ENCODE measurements at places on chromosomes 6 and 20. TPM values are rescaled to one million over a fixed set of nuclear protein-coding genes. Genes with fewer than 3 reads are reported as not detected.

The TLDC2 gene
- not detected for total RNA-seq

GRCh38 chr6:164378330-164378729, 931.1 kb downstream of the C6orf118 start:
- H3K27ac ChIP-seq, result no peak overlapping the region
- no peaks in the 10 kb centered on the region for H3K36me3 ChIP-seq
- no peaks in the 10 kb centered on the region for H3K4me1 ChIP-seq
- no peaks in the 10 kb centered on the region for H3K27me3 ChIP-seq
- H3K4me3 ChIP-seq, result no peak overlapping the region

DNA sequence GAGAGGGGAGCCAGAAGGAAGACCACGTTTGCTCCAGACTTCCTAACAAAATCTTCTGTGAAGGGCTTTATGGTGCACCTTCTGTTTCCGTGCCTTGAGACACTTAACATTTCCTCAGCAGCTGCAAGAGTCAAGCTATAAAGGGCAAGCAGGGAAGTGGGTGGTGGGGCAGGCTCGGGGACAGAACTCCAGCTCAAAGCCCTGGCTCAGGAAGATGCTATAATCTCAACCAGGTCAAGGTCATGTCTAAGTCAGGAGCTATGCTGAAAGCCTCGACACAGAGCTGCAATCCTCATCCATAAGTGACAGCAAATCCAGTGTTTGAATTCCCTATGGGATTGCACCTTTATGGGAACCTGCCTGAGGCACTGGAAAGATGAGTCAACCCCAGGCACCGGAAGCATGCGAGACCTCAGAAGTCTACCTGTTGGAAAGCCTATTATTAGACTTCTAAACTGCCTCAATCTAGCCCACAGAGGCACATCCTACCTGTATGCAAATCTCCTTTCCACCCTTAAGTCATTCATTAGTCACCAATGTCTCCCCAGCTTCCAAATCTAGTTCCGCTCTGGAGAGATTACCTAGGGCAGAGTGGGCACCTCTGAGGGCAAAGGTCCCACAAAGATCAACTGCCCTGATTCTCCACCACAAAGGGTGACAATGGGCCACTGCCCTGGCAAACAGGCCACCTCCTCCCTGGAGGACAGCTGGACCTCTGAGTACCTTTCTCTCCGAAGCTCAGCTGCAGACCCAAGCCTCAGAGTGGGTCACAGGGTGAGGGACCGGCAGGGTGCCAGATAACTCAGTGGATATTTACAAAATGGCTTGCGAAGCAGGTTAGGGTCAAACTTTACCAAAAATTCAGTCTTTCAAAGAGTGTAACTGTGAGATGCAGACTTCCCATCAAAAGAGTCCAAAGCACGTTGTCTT, 287.0 kb downstream of the CDC5L start:
- no peak for DNase-seq
- H3K4me3 ChIP-seq, result no peak overlapping the region
- no peaks in the 10 kb centered on the region for H3K4me1 ChIP-seq
- H3K27ac ChIP-seq, result no peak overlapping the region
- no peaks in the 10 kb centered on the region for H3K36me3 ChIP-seq
- peaks cover 4% of the 10 kb centered on the region for H3K27me3 ChIP-seq

The OR2J3 gene
- total RNA-seq, result not detected

DNA sequence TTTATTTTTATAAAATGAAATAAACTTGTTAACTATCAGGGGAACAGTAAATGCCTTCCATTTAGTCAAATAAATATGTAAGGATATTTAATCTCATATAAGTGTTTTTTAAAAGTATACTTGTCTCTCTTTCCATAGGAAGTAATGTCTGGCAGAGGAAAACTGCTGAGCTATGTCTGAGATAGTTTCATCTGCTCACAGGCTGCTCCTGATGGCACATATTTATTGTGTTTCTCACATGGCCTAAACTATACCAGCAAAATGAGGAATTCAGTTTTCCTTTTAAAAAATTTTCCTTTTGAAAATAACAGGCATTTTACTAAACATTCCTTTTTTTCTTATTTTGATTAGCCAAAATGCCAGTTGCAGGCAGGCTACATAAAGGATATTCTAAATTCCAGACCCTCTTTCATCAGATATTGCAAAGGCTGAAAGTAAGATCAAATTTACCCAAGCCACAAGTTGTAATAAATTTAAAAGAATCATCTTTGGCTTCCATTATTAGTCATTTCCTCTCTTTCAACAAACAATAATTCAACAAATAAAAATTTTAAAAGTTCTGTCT, 60.1 kb upstream of the RNF146 start:
- H3K27ac ChIP-seq, result no peak overlapping the region
- no peaks in the 10 kb centered on the region for H3K4me1 ChIP-seq

GRCh38 chr6:122297010-122297409, 102.4 kb upstream of the HSF2 start:
- no peak overlapping the region for H3K27ac ChIP-seq
- no peak overlapping the region for H3K4me3 ChIP-seq
- no peak for DNase-seq
- no peaks in the 10 kb centered on the region for H3K36me3 ChIP-seq
- no peaks in the 10 kb centered on the region for H3K4me1 ChIP-seq

- peaks cover 32% of the 10 kb centered on the region for H3K4me1 ChIP-seq
- H3K27me3 ChIP-seq, result peaks cover 3% of the 10 kb centered on the region
- peak overlapping the region; percentile 87 for H3K4me3 ChIP-seq
- peak overlapping the region; percentile 84 for H3K27ac ChIP-seq
Observed at GRCh38 chr20:57711311-57711712, 1.5 kb upstream of the PMEPA1 start.

GRCh38 chr6:22972771-22973170, 403.4 kb downstream of the HDGFL1 start:
- H3K4me1 ChIP-seq, result no peaks in the 10 kb centered on the region
- H3K27ac ChIP-seq, result no peak overlapping the region
- H3K27me3 ChIP-seq, result no peaks in the 10 kb centered on the region
- no peaks in the 10 kb centered on the region for H3K36me3 ChIP-seq
- DNase-seq, result no peak

The VSTM2L gene
- total RNA-seq, result not detected

DNA sequence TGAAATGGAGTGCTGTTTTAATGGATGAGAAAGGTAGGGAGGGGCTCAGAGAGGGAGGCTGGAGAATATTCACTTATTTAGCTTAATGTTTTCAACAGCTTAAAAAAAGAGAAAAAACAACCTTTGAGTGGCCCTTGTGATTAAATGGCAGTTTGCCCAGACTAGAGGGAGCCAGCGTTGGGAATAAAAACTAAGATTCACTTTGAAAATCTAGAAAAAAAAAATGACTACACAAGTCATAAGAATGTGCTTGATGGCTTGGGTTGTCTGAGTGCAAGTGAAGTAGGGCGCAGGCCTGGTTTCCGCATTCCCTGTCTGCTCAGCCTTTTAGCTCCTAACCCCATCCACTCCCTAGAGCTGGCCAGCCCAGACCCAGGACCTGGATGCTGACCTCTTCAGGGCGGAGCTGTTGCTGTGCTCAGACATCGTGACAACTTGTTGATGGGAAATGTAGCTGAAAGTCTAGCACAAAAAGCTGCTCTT, 28.9 kb downstream of the UTRN start:
- no peaks in the 10 kb centered on the region for H3K27me3 ChIP-seq
- no peak overlapping the region for H3K4me3 ChIP-seq

- no peak for DNase-seq
- peaks cover 23% of the 10 kb centered on the region for H3K36me3 ChIP-seq
- no peak overlapping the region for H3K27ac ChIP-seq
- H3K27me3 ChIP-seq, result no peaks in the 10 kb centered on the region
- H3K4me3 ChIP-seq, result no peak overlapping the region
Observed at GRCh38 chr20:35887393-35888064, 66.8 kb downstream of the SCAND1 start.

The AGPAT4 gene
- total RNA-seq, result 4.8 TPM

DNA sequence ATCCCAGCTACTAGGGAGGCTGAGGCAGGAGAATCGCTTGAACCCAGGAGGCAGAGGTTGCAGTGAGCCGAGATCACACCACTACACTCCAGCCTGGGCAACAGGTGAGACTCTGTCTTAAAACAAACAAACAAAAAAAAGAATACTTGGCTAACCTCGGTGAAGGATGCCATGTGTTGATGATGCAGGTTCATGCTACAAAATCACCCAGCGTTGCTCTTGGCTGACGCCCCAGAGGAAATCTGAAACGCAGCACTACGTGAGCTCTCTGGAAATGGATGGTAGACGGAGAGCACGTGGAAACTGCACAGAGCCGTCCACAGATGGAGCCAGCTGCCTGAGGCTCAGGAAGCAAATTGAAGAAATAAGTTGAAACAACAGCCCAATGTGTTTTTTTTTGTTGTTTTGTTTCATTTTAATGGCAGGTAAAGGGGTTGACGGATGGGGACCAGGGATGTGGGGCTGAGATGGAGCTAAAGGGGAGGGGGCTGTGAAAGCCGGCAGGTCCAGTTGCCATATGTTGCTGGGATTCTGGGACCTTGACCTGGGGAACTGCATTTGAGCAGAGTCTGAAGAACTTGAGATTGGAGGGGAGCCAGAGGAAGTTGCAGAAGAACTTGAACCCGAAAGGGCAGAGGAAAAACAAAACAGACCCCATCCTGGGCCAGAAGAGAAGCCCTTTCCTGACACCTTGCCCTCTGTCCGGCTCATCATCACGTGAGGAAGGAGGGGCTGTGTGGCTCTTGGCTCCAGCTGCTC, 12.8 kb upstream of the MANBAL start:
- H3K27ac ChIP-seq, result no peak overlapping the region
- DNase-seq, result no peak
- no peaks in the 10 kb centered on the region for H3K36me3 ChIP-seq
- no peaks in the 10 kb centered on the region for H3K27me3 ChIP-seq
- H3K4me1 ChIP-seq, result peaks cover 6% of the 10 kb centered on the region

DNA sequence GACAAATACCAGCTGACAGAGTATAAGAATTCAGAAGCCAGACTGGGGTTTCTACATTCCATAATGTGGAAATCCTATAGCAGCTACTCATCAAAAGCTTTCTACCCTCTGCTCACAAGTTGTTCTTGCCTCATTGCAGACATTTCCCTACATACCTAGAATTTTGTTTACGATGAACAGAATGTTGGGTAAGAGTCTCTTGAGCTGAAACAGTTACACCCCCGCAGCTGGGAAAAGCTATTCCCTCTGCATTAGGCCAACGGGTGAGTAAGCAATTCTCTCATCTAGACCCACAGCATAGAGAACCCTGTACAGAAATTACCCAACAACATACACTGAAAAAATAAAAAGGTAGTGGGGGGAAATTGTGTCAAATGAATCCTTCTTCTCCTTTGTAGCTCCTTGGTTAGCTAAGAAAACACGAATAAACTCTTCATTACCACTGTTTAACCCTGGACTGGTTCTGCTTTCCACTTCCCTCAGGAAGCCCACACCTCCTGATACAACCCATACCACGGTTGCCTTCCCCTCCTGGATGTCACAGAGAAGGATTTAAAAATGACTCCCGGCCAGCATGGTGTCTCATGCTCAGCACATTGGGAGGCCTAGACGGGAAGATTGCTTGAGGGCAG, 215.0 kb upstream of the SHLD1 start:
- H3K27ac ChIP-seq, result no peak overlapping the region
- no peak overlapping the region for H3K4me3 ChIP-seq
- H3K27me3 ChIP-seq, result no peaks in the 10 kb centered on the region
- DNase-seq, result no peak
- no peaks in the 10 kb centered on the region for H3K4me1 ChIP-seq
- no peaks in the 10 kb centered on the region for H3K36me3 ChIP-seq

The ID4 gene
- total RNA-seq, result not detected

The ZNF334 gene
- total RNA-seq, result 0.19 TPM

The ENPP3 gene
- 0.22 TPM for total RNA-seq

DNA sequence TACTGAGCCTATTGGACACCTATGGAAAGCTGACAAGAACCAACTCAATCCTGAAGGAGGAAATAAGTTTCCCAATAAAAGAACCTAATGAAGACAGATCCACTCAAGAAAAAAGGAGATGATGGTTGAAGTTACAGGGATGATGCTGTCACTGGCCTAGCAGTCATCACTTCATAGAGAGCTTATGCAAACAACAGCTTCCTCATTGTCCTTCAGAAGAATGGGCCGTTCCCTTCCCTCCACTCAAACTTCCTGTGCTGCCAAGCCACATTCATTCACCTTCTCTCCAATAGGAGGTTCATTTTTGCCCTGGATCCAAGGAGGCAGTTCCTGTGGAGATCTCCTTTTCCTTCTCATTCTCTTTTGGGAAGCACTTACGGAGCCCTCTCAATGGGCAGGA, 13.8 kb upstream of the PM20D2 start:
- H3K4me3 ChIP-seq, result no peak overlapping the region
- DNase-seq, result no peak
- no peaks in the 10 kb centered on the region for H3K4me1 ChIP-seq
- H3K36me3 ChIP-seq, result no peaks in the 10 kb centered on the region
- no peak overlapping the region for H3K27ac ChIP-seq

The IPCEF1 gene
- 96.8 TPM for total RNA-seq

- peaks cover 8% of the 10 kb centered on the region for H3K27me3 ChIP-seq
- no peak for DNase-seq
- H3K36me3 ChIP-seq, result no peaks in the 10 kb centered on the region
- no peak overlapping the region for H3K4me3 ChIP-seq
Observed at GRCh38 chr20:51327251-51327841, 215.2 kb downstream of the NFATC2 start.

- H3K27me3 ChIP-seq, result no peaks in the 10 kb centered on the region
Observed at GRCh38 chr6:101879782-101880181, 486.3 kb downstream of the GRIK2 start.

DNA sequence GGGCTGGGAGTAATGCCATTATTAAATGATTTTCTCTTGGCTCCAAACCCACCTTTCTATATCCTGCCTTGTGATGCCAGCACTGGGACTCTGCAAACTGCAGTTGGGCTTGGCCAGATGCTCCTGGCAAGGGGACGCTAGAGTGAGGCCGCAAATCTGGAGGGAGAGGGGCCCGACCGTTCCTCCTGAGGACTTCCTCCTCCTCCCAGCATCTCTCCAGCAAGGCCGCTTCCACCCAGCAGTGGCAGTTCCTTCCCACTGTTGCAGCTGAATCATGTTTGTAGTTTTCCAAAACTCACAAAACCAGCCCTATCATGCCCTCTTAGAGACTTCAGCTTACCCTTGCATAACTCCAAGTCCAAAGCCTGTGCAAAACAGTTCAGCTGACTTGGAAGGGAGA, 244.4 kb downstream of the FOXA2 start:
- no peaks in the 10 kb centered on the region for H3K36me3 ChIP-seq
- no peaks in the 10 kb centered on the region for H3K27me3 ChIP-seq
- no peak for DNase-seq
- H3K4me3 ChIP-seq, result no peak overlapping the region

GRCh38 chr20:21643417-21643816, 62.0 kb upstream of the PAX1 start:
- DNase-seq, result no peak
- no peak overlapping the region for H3K27ac ChIP-seq
- H3K4me1 ChIP-seq, result no peaks in the 10 kb centered on the region
- H3K4me3 ChIP-seq, result no peak overlapping the region
- no peaks in the 10 kb centered on the region for H3K27me3 ChIP-seq

- DNase-seq, result no peak
- no peaks in the 10 kb centered on the region for H3K36me3 ChIP-seq
- no peak overlapping the region for H3K27ac ChIP-seq
- H3K4me1 ChIP-seq, result no peaks in the 10 kb centered on the region
Observed at GRCh38 chr6:105952772-105953690, 133.1 kb upstream of the PRDM1 start.

GRCh38 chr6:77361018-77361417, 102.3 kb downstream of the HTR1B start:
- no peak overlapping the region for H3K4me3 ChIP-seq
- H3K27me3 ChIP-seq, result no peaks in the 10 kb centered on the region
- no peak for DNase-seq
- no peaks in the 10 kb centered on the region for H3K36me3 ChIP-seq

The XKR7 gene
- total RNA-seq, result not detected

The CTSZ gene
- total RNA-seq, result 14.7 TPM
